DMS 273 treated with DMSO at 0.1 percent for 48 hours (cell line): ENCODE measurements at places on chromosomes 16 and 17.

- DNase-seq, result no peak
These were observed 78.7 kb downstream of the VMP1 start for GRCh38 chr17:59786213-59786535.

GRCh38 chr16:76201385-76201784 is 75.8 kb upstream of the CNTNAP4 start:
- no peak for DNase-seq

DNA sequence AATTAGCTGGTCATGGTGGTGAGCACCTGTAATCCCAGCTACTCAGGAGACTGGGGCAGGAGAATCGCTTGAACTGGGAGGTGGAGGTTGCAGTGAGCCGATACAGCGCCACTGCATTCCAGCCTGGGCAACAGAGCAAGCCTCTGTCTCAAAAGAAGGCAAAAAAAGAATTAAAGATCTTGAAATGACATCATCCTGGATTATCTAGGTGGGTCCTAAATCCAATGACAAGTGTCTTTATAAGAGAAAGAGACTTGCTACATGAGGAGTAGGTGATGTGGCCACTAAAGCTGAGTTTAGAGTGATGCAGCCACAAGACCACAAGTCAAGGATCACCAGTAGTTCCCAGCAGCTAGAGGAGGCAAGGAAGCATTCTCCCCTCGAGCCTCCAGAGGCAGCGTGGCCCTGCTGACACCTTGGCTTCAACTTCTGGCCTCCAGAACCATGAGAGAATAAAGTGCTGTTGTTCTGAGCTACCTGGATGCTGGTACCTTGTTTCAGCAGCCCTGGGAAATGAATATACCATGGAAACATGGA is 15.8 kb downstream of the CIITA start:
- no peak for DNase-seq

DNA sequence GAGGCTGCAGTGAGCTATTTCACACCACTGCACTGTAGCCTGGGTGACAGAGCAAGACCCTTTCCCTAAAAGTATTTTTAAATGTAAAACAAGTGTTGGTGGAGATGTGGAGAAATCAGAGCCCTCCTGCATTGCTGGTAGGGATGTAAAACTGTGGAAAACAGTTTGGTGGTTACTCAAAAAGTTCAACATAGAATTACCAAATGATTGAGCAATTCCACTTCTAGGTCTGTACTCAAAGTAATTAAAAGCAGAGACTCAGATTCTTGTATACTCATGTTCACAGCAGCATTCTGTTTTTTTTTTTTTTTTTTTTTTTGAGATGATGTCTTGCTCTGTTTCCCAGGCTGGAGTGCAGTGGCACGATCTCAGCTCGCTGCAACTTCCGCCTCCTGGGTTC is 141.8 kb downstream of the PITPNC1 start:
- no peak for DNase-seq

DNA sequence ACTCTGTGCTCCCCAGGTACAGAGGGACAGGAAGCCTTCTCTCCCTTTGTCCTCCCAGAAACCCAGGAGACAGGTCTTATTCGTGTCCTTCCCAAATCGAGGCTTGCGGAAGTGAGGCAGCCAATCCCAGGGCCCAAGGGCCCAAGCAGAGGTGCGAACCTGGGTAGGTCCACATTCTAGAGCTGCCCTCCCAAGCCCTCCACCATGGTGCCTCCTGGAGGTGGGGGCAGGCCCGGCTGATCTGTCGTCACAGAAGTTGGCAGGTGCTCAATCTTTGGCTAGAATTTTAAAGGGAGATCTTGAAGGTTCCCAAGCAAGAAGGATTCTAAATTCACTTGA is 21.5 kb downstream of the MRC2 start:
- DNase-seq, result no peak

GRCh38 chr17:58997756-58998553 is 108.7 kb downstream of the TRIM37 start:
- DNase-seq, result no peak

DNA sequence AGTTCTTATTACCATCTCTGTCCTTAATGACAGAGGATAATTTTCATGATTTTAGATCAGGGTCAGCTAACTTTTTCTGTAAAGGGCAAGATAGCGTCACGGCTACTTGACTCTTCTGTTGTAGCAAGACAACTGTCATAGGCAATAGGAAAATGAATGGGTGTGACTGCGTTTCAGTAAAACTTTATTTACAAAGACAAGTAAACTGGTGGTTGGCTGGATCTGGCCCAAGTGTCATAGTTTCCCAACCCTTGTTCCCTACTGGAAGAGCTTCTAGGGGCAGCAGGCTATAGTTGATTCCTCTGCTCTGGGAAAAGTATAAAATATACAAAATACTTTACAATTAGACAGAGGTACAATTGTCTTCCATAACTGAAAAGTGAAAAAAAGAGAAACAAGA is 50.6 kb upstream of the VPS4A start:
- no peak for DNase-seq

DNA sequence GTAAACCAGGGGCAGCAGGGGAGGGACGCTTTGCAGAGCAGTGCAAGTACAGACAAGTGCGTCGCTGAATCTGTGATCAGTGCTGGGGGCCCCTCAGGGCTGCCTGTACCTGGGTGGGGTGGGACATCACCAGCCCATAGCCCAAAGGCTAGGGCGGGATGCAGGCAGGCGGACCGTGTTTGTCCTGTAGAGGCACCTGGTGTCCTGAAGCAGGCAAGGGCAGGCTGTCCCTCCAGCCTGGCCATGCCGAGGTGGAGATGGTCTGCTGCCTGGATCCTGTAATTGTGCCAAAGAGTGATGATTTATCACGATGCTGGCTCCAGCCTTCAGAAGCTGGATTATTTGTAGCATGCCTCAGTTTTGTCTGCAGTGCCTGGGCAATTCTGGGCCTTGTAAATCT is 137.9 kb upstream of the GSE1 start:
- DNase-seq, result no peak

- no peak for DNase-seq
These were observed 132.4 kb downstream of the PRKCB start for GRCh38 chr16:23968176-23968575.

- no peak for DNase-seq
These were observed 13.2 kb upstream of the ITGA2B start for GRCh38 chr17:44402564-44403172.

GRCh38 chr16:55494994-55495421 is 13.9 kb upstream of the LPCAT2 start:
- peak; percentile 68 for DNase-seq

GRCh38 chr16:4803401-4803844 is 990 bp upstream of the ROGDI start:
- DNase-seq, result no peak
